ENCODE measurements at places on chromosomes 7 and 10. TPM values are rescaled to one million over a fixed set of nuclear protein-coding genes. Genes with fewer than 3 reads are reported as not detected.
A peak's percentile ranks its signal among the peaks of the same experiment; 100 is the strongest.

GRCh38 chr10:128624656-128625530 lies 498.7 kb upstream of the MKI67 start:
- DNase-seq = peak; percentile 40

DNA sequence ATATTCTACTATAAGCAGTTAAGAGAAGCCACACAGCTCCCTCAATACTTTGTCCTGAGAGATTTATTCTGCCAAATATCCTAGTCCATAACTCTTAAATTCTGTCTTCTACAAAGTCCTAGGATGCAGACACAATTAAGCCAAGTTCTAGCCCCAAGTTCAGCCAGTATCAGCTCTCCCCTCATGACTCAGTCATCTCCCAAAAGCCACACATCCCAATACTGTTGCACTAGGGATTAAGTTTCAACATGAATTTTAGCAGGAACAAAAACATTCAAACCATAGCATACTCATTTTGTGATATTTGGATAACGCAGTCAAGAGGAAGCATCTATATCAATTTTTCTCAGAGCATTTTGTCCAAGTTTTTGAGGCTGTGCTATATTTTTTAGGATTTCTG lies 277.4 kb downstream of the FZD1 start:
- DNase-seq = no peak

DNA sequence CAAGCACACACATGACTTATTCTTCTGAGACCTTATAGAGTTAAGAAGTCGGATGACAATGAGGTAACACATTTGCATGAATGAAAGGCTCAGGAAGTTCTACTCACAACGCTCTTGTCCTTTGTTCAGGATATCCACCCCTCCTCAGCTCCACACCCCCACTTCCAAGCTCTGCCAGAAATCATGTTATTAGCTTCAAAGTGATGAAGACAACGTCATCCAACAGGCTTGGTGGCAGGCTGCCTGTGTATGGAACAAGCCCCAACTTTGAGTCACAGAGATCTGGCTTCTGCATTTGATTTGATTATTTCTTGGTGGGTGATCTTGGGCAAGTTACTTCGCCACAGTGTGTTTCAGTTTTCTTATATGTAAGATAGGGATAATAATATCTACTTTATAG lies 12.4 kb upstream of the BMPER start:
- DNase-seq = no peak

Gene GPR26
- total RNA-seq = not detected

Gene WEE2
- total RNA-seq = not detected

- DNase-seq = no peak
Measured at GRCh38 chr10:112382515-112383235, 8.8 kb downstream of the ACSL5 start.

Gene WNT8B
- total RNA-seq = not detected

DNA sequence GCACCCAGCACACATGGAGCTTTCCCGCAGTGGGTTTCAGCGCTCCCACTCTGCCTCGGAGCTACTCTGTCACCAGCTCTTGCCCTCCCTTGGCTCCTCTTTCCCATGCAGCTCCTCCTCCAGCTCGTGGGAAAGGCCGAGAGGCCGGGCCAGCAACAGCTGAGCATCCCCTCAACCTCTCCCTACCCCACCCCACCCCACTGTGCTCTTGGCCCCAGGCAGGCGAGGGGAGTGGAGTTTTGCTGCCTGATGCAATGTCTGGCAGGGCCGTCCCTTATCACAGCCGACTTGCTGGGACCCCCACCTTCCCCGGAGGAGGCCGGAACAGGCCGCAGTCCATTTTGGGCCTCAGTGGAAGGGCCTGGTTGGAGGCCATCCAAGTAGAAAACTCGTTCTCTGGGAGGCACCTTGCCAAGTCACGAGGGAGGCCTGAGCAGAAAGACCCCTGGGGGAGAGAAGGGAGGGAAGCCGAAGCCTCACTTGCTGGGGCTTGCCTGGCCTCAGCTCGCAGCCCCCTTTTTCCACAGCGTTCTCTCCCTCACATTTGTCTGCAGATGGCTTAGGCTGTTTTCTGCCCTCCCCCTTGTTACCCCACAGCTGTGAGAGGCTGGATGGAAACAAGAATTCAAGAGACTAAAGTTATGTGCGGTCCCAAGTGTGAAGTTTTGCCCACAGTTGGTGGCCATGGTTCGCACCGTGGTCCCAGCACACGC lies 35.3 kb downstream of the CHST3 start:
- DNase-seq = peak; percentile 84

Gene PGAM2
- total RNA-seq = 680 TPM

GRCh38 chr10:53898532-53898931 lies 902.5 kb downstream of the PCDH15 start:
- no peak for DNase-seq

DNA sequence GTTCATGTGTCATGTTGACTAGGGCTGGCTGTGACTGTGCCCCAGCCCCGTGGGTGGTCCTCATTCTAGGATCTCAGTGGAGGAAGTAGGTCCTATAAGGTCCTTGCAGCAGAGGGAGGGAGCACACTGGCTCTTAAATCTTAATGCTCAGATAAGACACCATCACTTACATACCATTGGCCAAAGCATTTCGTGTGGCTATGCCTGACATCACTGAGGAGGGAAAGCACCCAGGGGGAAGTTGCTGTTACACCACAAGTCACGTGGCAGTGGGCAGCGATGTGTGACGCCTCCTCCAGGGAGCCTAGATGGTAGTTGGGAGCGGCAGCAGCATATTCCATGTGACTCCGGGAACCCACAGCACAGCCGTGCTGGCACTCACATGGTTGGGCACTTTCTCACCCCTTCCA lies 224.7 kb upstream of the SH2B2 start:
- peak; percentile 64 for DNase-seq

- no peak for DNase-seq
Measured at GRCh38 chr10:4391683-4392082, 434.3 kb upstream of the AKR1E2 start.

- no peak for DNase-seq
Measured at GRCh38 chr7:143368387-143368786, 5.9 kb upstream of the FAM131B start.

GRCh38 chr7:122577449-122578003 lies 121.4 kb downstream of the RNF133 start:
- DNase-seq = no peak

Gene SFRP4
- 5.0 TPM for total RNA-seq

DNA sequence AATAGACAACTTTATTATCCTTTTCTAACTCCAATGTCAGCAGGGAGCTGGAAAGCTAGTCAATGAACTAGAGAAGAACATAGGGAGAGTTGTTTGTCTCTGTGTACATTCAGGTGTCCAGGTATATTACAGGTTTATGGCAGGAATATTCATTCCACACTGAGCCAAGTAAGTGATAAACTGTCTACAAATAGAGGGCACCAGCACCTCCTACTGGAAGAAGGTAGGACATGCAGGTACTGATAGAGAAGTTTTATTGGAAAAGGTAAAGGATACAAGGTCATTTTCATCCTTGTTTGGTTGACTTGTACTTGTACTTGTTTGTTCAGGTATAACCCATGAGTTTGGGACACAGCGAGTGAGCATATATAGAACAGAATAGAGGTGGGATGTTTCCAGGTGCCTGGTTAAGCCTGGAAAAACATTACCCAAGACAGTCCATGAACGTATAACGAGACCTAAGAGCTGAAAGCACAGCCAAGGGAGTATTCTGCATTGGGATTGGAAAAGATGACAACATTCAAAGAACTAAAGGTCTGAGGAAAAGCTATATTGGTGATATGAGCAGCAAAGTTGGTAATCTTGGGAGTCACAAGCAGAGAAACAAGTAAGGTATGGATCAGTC lies 61.4 kb upstream of the PPP1R3C start:
- no peak for DNase-seq

DNA sequence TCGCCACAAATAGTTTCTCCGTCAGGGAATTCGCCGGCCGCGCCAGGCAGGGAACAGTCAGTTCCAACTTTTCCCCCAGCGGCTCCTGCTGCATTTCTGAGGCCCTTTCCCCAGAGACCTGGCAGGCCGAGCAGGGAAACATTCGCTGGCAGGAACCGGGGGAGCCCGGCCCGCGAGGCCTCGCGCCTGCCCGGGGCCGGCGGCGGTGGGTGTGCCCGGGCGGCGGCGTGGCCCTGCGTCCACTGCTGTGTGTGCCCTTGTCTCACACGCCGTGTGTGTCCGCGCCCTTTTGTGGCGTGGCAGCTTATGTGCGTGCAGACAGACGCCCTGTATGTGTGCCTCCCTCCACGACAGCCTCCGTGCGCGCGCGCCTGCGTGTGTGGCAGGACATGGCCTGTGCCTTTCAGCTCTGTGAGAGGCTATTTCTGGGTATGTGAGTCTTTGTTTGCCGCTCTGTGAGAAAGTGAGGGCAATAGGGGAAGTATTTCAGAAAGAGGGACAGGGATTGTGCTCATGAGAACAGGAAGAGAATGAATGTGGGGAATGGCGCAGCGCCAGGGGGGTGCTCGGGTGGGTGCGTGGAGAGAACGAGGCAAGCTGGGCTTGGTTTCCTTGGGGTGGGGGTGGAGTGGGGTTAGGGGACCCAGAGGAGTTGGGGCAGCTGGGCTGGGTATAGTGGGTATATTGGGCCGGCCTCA lies 689 bp upstream of the SMARCD3 start:
- peak; percentile 81 for DNase-seq

- DNase-seq = no peak
Measured at GRCh38 chr7:26704036-26704435, 160.4 kb downstream of the SKAP2 start.
